ENCODE measurements at places on chromosomes 7 and 10.

DNA sequence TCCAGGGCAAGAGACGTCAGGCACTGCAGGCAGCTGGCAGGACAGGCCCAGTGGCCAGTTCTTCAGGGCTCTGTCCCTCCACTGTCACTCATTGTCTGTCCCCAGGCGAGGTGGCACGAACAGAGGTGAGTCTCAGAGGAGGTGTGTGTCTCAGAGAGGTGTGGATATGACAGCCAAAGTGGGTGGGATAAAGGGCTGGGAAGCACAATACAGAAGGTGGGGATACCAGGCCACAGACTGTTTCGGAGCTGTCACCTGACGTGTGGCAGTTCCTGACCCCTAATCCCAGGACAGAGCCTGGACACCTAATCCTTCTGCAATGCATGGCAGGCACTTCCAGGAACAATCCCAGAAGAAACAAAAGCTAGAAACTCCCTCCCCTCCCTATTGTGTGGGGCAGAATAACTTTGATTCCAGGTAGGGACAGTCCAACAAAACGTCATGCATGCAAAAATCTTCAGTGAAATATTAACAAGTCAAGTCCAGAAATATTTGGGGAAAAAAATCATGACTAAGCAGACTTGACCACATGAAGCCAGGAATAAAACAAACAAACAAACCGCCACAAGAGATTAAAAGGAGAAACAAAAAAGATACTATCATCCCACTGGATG is 11.6 kb downstream of the KLRG2 start:
- DNase-seq: no peak

- no peak for DNase-seq
Observed at GRCh38 chr7:77235276-77235675, 35.7 kb upstream of the FGL2 start.

- DNase-seq: no peak
Observed at GRCh38 chr10:14450041-14450491, 119.3 kb upstream of the FRMD4A start.

GRCh38 chr10:102247734-102248133 is 2.4 kb downstream of the GBF1 start:
- DNase-seq: no peak

GRCh38 chr7:39248692-39249090 is 271.0 kb downstream of the POU6F2 start:
- DNase-seq: no peak

- DNase-seq: no peak
Observed at GRCh38 chr10:52757773-52758172, 14.8 kb downstream of the MBL2 start.

GRCh38 chr7:81887098-81888090 is 117.5 kb upstream of the HGF start:
- no peak for DNase-seq

- DNase-seq: no peak
Observed at GRCh38 chr10:86359954-86360353, 6.6 kb downstream of the GRID1 start.
